Adrenal gland (tissue), 19 donors: ENCODE measurements at places on chromosomes 2 and 18. TPM values are rescaled to one million over a fixed set of nuclear protein-coding genes. Genes with fewer than 3 reads are reported as not detected.

DNA sequence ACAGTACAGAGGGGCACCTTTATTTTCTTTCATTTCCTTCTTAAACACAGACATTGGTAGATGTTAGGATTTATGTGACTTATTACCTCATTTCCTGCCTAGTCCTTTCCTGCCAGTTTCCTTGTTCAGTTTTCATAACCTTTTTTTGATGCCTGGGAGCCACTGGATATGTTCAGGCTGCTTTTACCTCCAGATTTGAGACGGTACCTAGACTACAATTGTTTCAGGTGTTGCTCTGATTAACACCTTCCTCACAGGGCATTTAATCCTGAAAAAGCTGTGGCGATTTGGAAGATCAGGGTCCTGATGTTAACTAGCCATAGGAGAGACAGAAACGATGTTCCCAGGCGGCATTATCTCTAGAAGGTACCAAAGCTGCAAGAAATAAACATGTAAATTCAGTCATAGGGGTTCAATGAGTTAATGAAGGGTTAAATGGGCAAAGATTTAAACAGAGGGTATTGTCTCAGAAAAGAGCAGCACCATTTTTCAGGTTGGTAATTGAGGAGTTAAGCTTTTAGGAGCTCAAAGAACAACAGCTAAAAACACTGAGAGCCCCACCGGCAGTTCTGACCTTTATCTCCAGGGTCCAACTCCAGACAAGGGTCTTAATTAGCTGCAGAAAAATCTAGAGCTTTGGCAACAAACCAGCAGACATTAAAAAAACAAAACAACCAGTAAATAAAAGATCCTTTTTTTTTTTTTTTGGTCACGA is 93.3 kb downstream of the HRH4 start:
- no peak for DNase-seq

DNA sequence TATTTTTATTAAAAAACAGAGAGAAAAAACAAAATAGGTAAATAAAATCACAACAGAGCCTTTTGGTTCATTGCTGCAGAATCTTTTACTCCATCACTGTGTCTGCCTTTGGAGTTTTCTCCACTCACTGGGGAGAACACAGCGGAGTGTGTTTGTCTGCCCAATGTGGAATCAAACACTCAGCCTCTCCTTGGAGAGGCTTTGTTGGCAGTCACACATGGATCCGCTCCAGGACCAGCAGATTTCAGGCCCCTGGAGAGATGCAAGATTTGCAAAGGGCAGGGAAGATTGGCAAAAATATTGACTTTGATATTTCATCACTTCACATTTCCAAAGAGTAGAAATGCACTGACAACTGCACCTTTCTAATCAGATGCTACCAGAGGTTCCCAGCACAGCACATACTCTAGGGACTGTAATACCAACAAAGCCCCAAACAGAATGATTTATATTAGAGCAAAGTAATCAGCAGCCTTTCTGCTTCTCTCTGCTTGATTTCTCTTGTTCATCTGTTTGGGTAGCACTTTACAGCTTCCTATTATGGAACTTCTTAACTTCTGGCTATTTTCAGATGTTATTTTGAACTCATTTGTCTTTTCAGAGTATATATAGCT is 1898.8 kb upstream of the PIK3C3 start:
- DNase-seq: no peak

GRCh38 chr18:8991155-8991554 is 111.3 kb upstream of the NDUFV2 start:
- no peak for DNase-seq

The CXCR2 gene
- 0.14 TPM for total RNA-seq

GRCh38 chr2:57515366-57515765 is 531.2 kb upstream of the VRK2 start:
- no peak for DNase-seq

DNA sequence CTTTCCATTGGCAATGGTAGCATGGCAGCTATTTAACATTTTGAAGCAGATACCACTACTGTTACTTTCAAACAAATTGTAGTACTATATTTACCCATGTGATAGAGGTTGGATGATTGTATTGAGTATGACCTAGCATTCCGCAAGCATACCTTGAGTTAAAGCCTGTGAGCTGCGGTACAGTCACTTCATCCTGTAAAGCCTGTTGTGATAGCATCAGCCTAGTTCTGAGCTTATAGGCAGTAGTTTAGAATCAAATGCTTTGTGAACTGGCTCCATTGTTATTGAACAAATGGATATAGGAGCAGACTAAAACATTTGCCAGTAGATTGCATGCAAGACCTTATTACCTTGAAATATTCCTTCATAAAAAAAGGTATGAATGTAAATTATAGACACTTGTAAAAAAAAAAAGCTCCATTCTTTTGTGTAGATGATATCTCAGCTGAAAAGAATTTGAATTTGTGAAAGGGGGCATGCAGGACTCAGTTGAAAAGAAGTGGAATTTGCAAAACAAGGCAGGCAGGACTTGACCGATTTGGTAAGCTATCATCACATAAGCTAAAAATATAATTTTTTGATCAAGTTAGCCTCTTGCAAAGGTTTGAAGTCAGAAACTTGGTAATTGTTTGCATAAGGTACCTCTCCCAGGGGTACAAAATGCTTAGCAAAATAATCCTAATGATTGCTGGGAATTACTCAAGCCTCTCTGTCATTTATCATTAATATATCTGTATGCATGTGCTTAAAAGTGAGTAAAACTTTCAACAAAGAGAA is 138.5 kb upstream of the ITGA4 start:
- DNase-seq: no peak

GRCh38 chr2:95270541-95271081 is 3.6 kb upstream of the PROM2 start:
- DNase-seq: peak; percentile 5

The PMAIP1 gene
- 0.32 TPM for total RNA-seq

The EPG5 gene
- 26.8 TPM for total RNA-seq

The SCN7A gene
- total RNA-seq: 9.5 TPM

The GBX2 gene
- total RNA-seq: not detected

The HAAO gene
- 30.1 TPM for total RNA-seq

DNA sequence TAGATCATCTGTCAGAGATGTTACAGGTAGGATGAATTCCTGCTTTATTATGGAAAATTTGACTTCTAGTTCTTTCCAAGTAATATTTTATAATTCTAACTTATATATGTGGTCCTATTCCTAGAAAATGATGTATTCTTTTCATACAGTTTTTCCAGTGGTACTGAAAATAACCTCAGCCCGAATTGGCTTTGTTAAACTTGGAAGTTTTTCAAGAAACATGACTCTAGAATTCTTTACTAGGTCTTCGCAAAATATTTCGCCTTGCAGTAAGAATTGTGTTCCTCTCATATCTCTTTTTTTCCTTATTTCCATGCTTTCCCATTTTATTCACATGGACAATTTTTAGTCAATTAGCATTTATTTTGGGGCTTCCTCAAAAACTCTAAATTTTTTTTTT is 60.5 kb downstream of the BMPR2 start:
- no peak for DNase-seq

DNA sequence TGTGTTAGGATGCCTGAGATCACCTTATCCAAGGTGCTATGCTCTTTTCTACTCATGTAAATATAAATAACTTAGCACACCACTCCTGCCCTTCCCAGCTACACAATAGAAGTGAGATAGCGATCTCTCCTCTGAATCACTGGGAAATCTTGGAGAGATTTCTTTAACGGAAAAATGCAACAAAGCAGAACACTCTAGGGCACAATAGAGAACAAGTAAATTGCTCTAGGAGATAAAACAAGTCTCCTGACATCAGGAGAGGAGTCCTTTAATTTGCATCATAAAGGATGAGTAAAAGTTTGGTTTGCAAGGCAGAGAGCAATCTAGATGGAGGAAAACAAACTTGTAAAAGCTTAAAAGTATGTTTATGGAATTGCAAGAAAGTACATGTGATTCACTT is 224.1 kb downstream of the PAX3 start:
- no peak for DNase-seq

The TP53I3 gene
- 26.9 TPM for total RNA-seq

- DNase-seq: peak; percentile 64
Measured at GRCh38 chr2:131093696-131094462, 619 bp upstream of the FAM168B start.
